ENCODE measurements at places on chromosomes 3 and 15.

- DNase-seq = no peak
Measured at GRCh38 chr3:156902916-156903315, 76.8 kb downstream of the LEKR1 start.

GRCh38 chr3:133987948-133988484, 41.7 kb downstream of the SLCO2A1 start:
- no peak for DNase-seq

DNA sequence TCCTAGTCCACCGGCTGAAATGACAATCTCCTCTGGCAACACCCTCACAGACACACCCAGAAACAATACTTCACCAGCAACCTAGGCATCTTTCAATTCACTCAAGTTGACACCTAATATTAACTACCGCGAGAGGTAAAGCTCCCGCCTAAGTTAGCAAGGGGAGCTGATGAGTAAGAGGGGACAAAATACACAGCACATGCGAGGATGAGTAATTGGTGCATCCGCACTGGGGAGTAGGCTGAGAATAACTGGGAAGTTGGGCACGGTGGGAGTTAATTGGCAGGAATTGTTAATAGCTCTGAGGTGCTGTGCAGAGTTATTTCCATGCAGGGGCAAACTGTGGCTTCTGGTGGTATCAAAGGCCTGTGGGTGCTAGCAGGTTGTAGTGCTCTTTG, 14.5 kb upstream of the PLD1 start:
- no peak for DNase-seq

- DNase-seq = no peak
Measured at GRCh38 chr3:186643493-186643892, 3.3 kb downstream of the FETUB start.

DNA sequence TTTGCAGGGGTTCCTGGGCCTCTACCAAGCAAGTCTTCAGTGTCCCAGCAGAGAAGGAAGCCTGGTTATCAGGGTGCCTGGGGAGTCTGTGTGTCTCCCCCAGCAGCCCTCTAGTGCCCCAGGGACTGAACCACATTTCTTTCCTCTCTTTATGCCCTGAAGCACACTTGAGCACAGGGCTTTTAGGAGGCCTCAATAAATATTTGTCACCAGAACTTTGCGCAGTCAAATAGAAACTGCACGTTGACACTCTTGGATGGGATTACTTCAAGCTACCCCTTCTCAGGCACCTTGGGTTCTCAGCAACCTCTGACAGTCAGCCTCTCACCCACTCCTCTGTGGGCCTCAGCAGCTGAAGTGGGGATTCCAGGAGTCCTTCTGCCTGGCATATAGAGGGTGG, 226.6 kb upstream of the HES1 start:
- peak; percentile 46 for DNase-seq

GRCh38 chr15:48406911-48407310, 75.7 kb downstream of the DUT start:
- DNase-seq = no peak

- no peak for DNase-seq
Measured at GRCh38 chr3:48679411-48680391, 6.0 kb downstream of the NCKIPSD start.

DNA sequence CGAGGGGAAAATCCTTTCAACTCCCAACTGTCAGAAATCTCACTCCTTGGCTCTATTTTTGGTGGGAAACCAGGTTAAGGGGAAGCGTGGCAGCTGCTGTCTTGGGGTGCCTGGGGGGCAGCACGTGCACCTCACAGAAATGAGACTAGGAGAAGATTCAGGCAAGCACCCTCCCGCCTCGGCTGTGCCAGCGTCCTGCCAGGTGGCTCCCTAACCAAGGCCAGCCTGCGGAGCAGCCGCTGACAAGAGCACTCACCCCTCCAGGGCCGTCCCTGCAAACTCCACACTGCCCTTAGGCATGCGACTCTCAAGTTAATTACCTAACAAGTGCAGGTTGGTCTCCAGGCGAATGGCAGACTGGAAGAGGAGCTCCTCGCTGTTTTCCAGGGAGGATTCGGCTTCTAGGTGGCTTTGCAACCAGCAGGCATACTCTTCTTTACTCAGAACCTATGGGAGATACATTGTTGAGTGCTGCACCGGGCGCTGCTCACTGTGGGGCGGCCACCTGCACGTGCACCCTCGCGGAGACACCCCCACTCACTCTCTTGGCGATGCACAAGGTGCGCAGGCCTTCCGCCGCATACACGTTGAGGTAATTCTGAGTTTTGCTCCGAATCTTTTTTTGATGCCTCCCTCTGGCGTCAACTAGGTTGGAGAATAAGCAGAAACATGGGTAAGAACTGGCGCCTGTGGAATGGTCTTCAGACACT, 155.3 kb downstream of the ATP10A start:
- DNase-seq = no peak

DNA sequence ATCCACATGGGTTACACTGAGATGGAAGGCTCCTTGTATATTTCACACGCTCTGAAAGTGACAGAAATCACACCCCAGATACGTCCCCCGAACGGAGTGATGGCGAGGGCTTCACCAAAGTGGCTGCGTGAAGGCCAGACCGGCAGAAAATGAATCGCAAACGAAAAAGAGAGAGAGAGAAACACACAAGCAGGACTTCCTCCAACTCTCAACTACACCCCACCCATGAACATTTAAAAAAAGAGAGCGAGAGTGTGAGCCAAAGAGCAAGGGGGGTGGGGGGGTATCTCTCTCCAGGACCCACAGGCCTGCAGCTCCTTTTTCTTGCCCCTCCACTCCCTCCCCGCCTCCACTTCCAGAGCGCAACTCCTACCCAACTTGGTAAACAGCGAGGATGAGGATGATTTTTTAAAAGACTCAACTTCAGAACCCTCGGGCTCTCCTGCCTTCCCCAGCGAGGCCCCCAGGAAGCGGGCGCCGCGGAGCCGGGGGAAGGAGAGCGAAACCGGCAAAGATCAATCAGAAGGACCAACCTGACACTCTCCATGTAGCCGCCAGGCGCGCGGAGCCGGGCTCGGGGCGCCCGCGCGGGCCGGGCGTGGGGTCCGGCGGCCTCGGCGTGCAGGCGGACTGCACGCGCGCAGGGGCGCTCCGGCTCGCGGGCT, 519.1 kb downstream of the FOXP1 start:
- no peak for DNase-seq

DNA sequence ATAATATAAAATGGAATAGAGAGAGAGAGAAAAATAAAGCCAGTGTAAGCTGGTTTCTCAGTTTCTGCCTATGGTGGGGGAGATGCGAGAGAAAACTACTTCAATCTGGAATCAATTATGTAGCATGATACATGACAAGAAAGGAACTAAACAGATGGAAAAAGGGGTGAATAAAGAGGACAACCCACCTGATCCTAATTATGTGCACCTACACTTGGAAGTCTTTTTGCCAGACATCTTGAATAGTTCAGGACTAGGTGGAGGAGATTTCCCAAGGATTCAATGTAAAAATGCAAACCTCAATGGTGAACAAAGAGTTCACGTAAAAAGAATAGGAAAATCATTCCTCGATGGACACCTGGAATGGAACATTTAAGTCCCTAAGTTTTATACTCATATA, 524.4 kb upstream of the RGMA start:
- DNase-seq = no peak

DNA sequence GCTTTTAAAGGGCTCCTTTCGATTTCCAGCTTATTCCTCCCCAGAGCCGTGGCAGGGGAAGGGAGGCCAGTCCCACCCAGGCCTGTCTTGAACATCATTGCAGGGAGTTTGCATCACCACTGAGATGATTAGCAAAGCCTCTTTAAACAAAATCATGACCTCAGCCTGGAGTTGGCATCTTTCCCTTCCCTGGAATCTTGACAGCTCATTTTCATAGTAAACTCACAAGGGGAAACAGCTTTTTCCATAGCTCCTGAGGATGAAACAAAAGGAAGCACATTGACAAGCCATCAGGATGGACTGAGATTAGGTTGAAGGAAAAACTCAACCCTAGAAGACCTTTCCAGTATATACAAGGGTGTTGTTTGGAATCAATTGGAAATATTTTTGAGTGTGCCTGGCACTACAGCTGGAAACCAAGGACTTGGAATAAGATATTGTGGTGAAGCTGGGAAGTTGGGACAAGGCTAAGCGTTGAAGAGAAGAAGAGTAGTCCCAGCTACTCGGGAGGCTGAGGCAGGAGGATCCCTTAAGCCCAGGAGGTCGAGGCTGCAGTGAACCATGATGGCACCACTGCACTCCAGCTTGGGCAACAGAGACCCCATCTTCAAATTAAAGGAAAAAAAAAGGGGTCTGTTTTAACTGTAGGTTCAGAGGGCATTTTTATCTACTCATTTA, 3.1 kb upstream of the LARP6 start:
- DNase-seq = no peak

- no peak for DNase-seq
Measured at GRCh38 chr3:53833700-53834099, 12.5 kb downstream of the CHDH start.

- no peak for DNase-seq
Measured at GRCh38 chr3:178048768-178049167, 487.5 kb upstream of the KCNMB2 start.

- no peak for DNase-seq
Measured at GRCh38 chr15:68578980-68579935, at the start of gene CORO2B. CORO2B (plus strand) TSS chr15:68578993; CDS start chr15:68579263, 270 bp downstream.

DNA sequence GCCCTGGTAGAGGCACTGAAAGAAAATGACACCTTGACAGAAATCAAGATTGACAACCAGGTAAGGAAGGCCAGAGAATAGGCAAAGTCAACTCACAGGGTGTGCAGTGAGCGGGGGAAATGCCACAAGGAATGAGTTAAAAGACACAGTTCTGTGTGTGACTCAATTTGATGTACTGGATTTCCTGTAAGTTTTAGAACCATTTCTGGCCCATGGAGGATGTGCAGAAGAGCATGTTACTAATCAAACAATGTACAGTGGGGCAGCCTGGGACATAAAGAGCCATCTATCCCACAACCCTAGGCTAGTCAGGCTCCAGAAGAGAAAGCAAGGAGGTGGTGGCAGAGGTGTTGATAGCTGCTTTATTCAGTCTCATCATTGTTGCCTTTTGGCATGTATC, 31.2 kb upstream of the TMOD3 start:
- DNase-seq = no peak

DNA sequence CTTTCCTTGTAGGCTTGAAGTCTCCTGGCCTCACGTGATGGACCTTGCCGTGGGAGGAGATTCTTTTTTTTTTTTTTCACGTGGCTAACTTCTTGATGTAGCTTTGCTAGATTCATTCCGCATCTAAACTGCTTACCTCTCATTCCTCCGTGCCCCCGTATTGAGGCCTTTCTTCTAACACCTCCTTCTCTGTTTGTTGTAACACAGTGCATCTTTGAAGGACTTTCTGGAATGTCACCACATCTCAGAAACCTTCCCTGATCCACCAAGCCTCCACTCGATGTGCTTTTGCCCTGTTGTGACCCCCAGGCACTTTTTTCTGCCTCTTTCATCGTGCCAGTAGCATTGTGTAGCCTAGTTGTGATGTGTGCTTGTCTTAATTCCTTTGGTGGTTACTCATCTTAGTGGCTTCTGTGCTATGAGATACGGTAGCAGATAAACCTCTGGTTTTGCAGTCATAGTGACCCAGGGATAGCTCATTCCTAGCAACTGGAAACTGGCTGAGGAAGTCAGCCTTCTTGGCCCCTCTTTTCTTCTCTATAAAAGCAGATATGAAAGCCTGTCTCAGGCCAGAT, 1.6 kb upstream of the BNC1 start:
- DNase-seq = no peak

DNA sequence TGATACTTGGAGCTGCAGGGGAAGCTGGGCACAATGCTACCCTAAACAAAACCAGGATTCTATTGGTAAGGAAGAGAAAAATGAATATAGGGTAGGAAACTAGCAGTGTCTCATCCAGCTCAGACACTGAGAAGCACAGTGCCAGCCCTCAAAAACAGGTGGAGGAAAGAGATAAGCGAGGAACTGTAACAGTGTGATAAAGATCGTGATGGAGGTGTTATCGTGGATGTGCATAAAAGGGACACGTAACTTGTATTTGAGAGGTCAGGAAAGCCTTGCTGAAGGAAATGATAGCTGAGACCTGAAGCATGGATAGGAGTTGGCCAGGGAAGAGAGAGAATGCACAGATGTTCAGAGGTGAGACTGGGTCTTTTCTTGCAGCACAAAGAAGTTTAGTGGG, 27.4 kb downstream of the MIX23 start:
- DNase-seq = no peak

- no peak for DNase-seq
Measured at GRCh38 chr15:22968366-22968765, 11.8 kb downstream of the CYFIP1 start.

- DNase-seq = no peak
Measured at GRCh38 chr15:100265641-100266035, 76.1 kb downstream of the ADAMTS17 start.

DNA sequence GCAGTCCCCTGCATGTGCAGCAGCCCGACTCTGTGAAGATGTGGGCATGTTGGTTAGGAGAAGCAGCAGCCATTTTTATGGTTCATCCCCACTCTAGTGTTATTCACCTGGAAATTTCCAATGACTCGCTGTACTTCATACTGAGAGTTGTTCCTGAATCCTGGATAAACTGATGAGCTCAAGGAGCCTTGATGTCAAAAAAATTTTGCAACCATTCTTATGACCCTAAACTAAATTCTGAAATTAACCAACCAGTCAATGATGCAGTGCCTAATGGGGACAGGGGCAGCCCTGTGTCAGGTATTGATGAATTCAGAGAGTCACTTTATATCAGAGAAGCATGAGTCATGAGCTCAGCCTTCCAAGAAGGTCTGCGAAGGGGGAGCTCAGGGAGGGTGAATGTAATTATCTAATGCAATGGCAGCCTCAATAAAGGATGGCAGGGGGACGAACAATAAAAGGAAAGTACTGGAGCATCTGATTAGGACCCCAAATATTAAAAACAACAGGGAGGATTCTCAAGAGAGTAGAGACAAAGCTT, 108.4 kb upstream of the VEPH1 start:
- DNase-seq = no peak

GRCh38 chr3:69764121-69764741, 25.0 kb downstream of the MITF start:
- DNase-seq = no peak

DNA sequence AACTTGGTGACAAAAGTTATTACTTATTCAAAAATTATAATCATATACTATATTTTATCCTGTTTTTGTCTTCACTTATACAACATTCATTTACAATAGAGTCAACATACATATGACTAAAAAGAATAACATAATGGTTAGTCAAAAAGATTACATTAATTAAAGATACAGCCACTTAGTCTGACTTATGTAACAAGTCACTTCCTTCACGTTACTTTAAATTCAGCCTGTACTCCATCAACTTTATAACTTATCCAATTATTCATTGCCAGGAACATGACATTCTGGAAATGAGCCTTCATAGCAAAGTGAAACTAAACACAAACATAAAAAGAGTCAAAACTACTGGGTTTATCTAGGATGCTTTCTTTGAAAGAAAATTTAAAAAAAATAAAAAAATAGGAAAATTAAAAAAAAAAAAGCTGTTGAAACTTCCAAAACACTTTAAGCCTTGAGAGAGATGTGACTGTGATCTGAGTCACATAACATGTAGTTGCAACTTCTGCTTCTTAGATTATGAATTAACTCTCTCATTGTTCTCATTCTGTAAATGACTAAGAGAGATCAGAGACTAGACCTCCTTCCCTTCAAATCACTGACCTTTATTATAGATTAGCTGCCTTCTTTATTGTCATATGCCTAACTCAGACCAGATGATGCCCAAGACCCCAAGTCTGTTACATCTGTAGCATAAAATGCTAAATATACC, 107.8 kb downstream of the MYRIP start:
- DNase-seq = no peak
